Ammon's horn (tissue), 1 donor: ENCODE measurements at places on chromosomes 13 and 19.

GRCh38 chr13:44573790-44574465 lies 2.2 kb downstream of the TSC22D1 start:
- DNase-seq, result no peak

GRCh38 chr13:36509369-36509768 lies 77.1 kb downstream of the CCNA1 start:
- DNase-seq, result no peak

GRCh38 chr19:30778061-30778460 lies 405.9 kb downstream of the ZNF536 start:
- DNase-seq, result no peak

- DNase-seq, result no peak
Measured at GRCh38 chr13:41048640-41049039, 12.7 kb upstream of the WBP4 start.

DNA sequence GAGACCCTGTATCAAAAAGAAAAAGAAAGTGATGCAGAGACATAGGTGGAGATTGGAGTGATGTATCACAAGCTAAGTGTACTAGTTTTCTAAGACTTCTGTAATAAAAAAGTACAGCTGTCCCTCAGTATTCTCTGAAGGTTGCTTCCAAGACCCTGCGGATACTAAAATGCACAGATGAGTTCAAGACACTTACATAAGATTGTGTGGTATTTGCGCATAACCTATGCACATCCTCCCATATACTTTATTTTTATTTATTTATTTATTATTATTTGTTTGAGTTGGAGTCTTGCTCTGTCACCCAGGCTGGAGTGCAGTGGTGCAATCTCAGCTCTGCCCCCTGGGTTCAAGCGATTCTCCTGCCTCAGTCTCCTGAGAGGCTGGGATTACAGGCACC lies 13.6 kb upstream of the HAS1 start:
- DNase-seq, result no peak

DNA sequence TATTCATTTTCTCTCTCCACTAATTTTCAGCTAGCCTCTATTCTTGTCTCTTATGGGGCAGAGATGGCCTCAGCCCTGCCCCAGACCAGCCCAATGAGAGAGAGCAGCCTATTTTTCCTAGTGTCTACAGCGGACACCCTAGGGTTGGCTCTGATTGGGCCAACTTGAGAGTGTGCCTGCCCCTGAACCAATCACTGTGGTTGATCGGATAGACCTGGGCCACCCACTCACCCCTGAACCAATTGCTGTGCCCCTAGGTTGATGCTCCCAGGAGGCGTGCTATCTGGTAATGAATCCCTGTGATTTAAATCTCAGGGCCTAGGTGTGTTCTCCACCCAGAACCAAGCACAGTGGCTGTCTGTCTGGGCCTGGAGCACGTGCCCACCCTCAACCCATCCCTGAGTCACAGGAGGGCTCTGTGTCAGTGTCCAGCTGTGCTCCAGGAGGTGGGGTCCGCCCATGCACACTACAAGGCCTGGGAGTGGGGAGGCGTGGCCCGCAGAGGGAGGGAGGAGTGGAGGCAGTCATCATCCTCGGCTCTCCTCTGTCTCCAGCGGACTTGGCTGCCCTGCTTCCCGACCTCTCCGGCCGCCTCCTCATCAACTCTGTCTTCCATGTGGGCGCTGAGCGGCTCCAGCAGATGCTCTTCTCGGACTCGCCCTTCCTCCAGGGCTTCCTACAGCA lies 14.9 kb upstream of the SCN1B start:
- DNase-seq, result no peak

GRCh38 chr13:46345866-46346265 lies 41.2 kb downstream of the RUBCNL start:
- DNase-seq, result no peak

DNA sequence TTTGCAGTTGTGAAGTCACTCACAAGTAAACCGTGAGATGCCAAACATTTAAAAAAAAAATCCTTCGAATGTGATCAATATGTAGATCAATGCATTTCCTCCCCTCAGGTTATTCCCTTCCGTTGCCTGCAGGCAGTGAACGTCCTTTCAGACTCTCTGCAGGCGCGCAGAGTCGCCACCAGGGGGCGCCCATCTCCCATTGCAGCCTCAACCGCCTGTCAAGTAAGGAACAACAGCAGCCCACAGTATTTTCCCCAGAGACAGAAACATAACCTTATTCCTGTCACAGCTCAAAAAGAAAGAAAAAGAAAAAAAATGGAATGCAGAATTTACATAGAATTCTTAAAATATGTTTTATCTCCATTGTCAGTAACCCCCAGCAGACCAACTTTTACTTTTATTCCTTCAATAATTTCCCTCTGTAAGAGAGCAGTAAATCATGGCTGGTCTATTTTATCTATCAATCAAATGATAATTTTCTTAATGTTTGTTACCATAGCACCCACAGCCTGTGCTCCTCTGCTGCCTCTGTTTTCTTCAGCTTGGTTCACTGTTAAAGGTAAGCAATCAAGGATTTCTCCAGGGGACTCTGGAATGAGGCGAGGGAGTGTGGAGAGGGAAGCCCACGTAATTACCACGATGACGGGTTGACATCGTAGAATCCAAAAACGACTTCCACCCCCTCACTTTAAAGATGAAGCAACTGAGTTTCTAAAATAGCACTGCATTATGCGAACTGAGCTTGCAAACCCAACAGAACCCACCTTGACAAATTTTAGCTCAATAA lies 637.6 kb upstream of the ARGLU1 start:
- DNase-seq, result peak; percentile 88

DNA sequence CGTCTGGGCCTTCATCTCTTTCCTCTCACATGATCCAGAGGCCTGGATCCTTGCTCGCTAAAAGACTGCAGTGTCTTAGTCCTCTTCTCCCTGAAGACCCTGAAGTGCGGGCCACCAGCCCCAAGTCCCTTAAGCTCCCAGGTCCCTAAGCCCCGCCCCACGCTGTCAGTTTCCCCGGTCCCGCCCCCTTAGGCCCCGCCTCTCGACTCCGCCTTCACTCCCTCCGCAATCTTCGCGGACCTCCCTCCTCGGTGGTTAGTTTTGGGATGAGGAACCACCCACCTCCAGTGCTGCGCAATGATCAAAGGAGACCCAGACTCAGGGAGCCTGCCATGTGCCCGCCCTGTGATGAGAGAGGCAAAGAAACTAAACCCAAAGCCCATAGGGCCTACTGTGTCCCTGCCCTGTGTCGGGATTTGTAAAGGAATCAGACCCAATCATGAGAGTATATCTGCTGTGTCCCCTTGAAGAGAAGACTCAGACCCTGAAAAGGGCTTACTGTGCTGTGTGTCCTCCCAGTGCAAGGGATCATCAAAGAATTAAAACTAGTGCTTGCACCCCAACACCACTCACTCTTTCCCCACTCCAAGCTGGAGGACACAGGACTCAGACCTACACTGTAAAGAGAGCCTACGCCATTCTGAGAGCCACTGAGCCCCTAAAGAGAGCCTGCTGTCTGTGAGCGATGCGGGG lies 3.0 kb upstream of the COX6B1 start:
- DNase-seq, result peak; percentile 75

DNA sequence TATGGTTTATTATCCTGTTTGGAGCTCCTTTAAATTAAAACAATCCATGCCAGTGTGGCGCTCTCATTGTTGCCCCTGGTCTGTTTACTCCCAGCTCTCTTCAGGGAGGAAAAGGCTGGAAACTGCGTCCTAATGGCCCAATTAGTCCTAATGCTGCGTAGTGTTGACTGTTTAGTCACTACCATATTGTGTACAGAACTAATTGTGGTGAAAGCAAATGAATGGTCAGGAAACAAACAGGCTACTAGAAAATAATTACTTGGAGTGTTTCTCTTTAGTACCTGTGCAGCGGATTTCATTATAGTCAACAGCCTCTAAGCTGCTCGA lies 54.5 kb upstream of the MTIF3 start:
- DNase-seq, result no peak

DNA sequence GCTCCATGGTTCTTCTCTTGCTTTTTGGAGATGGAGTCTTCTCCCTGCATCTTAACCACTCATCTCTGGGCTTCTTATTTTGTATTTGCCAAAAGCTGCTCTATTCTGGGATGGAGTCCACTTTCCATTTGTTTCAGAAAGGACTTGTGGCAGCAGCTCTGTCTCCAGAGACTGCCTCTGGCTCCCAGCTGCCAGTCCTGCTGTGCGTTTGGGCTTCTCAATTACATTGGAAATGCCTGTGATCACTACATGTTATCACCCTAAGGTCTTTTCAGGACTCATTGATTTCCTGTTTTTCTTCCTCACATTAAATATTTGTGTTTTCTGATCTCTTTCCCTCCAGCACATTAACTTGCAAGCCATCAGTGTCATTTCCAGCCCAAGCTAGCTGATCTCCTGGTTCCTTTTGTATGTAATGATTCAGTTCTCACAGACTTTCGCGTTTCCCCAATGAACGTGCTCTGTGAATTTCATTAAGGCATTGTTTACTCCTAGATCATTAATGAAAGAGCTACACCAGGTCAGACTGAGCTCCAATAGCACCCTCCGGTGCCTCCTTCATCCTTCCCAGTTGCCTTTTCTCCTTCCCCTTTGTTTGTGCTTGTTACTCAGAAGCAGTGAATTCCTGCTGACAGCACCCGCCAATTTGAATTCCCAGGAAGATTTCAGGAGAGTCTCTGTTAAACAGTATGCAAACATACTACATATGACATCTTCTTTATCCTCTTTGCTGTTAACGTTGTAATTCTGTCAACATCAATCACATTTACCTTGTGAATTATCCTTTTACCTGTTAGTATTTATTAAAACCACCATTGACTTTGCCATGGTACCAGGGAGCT lies 3.0 kb downstream of the CBY2 start:
- no peak for DNase-seq

DNA sequence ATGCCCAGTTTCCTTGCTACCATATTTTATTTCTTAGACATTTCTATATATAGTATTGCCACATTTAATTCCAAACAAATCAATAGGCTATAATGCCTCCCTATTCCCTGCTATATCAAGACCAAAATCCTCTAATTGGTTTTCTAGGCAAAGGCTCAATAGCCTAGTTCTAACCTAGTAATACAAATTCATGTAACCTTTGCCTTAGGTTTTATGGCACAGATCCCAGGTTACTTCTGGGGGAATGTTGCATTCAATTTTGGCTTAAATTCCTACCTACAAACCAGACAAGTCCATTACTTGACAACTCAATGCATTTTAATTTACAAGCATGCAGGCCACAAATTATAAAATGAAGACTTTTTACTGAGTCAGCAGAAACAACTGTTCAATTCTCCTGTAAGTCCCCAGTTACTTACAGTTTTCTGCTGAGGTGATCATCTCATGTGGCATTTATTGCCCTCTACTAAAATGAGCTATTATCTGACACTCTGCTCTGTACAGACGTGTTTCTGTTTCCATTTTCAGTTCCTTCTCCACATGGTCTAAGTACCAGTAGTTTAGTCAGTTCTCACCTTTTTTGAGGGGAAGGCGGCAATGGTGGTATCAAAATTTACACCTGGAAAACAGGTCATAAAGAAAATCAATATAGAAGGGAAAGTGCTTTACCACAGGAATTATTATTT lies 11.7 kb downstream of the KCNRG start:
- DNase-seq, result no peak
